Stomach (tissue), 19 donors: ENCODE measurements at places on chromosomes 1 and 21.

DNA sequence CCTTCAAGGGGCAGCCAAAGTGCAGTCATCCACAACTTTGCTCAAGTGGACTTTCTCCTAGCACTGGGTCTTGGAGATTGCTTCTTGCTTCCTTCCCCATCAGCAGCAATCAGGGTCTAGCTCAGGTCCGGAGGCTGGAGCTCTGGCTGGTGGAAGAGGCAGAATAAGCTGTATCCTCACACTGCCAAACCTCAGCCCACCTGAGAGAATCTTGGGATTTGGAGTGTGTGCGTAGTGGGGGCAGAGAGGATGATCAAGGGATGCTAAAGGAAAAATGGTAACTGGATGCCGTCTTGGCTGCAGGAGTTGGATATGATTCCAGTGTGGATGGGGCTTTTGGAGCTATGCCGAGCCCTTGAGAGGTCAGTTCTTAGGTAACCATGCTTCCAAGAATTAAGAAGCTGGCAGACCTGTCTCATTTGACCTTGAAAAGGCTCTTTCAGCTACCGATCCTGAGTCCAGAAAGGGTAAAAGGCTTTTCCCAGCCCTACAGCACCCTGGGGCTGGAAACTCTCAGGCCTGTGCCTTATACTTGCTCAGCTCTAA, 4.5 kb upstream of the NFASC start:
- DNase-seq, result no peak

DNA sequence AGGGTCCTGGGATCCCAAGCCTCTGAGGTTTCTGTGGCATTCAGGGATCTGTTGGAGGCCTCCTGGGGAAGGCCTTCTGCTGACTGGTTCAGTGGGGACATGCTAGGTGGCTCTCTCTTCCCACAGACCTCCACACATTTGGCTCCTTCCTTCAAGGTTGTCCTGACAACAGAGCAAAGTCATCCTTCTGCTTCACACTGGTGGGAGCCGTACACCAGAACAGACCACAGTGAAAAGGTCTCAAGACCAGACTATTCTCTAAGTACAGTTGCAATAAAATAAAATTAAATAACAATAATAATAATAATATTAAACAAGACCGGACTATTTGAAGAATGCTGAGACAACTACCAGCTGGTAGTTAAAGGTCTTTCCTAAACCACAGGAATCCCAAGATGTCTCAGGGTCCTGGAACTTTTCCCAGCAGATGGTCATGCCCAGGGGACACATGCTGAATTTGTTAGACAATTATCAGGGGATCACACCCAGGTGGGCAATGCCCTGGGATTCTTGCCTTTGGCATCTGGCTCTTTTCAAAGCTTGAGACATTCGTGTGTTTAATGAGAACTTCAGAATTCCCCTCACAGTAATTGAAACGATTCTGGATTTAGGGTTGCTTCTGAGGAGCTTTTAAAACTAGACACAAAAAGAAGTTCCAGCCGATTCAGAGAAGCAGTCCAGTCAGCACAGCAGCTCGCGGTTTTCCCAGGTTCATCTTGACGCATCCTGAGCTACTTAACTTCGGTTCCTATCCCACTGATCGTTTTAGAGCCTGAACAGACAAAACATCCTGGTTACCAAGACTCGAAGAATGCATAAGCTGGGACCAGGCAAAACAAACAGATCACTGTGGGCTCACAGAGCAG, 22.9 kb downstream of the HTR1D start:
- DNase-seq, result no peak

GRCh38 chr1:61327436-61327835, 245.1 kb downstream of the NFIA start:
- DNase-seq, result no peak

DNA sequence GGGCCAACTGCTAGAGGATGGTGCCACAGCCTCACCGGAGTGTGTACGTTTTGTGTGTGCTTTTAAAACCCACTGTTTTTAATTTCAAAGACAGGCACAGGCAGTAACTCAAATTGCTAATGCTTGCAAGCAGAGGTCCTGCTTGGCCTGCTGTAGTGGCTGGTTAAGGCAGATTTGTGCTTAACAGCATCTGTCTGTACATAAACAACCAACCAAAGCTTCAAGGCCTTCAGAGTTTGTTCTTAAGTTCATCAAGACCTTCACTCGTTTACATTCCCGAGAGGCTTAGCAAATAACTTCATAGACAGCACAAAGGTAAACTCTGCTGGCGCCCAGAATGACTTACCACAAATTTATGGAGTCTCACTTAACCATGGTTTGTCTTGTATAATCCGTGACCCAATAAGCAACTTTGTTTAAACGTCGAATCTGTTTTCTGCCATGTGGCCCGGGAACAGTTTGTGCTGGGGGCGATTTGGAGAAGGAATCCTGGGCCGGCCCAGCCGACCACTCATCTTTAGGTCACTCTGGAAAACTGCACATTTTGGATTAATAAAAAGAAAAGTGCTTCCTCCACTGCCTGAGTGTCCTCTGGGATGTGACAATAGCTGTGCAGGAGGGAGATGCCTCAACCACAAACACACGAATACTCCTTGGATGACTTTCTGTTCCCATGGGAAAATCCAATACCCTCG, 58.1 kb downstream of the CAPZB start:
- peak; percentile 32 for DNase-seq
